Fibroblast of lung (primary cell): ENCODE measurements at places on chromosomes 11 and 22. TPM values are rescaled to one million over a fixed set of nuclear protein-coding genes. Genes with fewer than 3 reads are reported as not detected.

SCGB1C1 gene
- total RNA-seq = not detected in 2 replicates

SLC37A2 gene
- 0.26 and 0.83 TPM in 2 replicates for total RNA-seq

SNX19 gene
- 70.6 and 91.7 TPM in 2 replicates for total RNA-seq

RNF215 gene
- 20.3 and 30.2 TPM in 2 replicates for total RNA-seq

C1QTNF4 gene
- total RNA-seq = under 0.01 TPM in 2 replicates

PATZ1 gene
- total RNA-seq = 14.4 and 15.9 TPM in 2 replicates

MEI1 gene
- total RNA-seq = 0.26 and 0.33 TPM in 2 replicates

C11orf65 gene
- 1.8 and 2.3 TPM in 2 replicates for total RNA-seq

SAA1 gene
- total RNA-seq = not detected in 2 replicates

CDC42BPG gene
- 0.33 and 0.77 TPM in 2 replicates for total RNA-seq

ACTN3 gene
- total RNA-seq = under 0.01 TPM in 1 of 2 replicates, not detected in the other

UPK2 gene
- total RNA-seq = not detected in 2 replicates

ANO5 gene
- 0.77 and 4.1 TPM in 2 replicates for total RNA-seq

B4GALNT4 gene
- total RNA-seq = 1.5 and 1.8 TPM in 2 replicates
